ENCODE measurements at places on chromosomes 2 and 18.

- DNase-seq = no peak
Measured at GRCh38 chr2:159706385-159706980, 5.8 kb upstream of the MARCHF7 start.

GRCh38 chr2:221308507-221309066, 263.5 kb downstream of the EPHA4 start:
- no peak for DNase-seq

DNA sequence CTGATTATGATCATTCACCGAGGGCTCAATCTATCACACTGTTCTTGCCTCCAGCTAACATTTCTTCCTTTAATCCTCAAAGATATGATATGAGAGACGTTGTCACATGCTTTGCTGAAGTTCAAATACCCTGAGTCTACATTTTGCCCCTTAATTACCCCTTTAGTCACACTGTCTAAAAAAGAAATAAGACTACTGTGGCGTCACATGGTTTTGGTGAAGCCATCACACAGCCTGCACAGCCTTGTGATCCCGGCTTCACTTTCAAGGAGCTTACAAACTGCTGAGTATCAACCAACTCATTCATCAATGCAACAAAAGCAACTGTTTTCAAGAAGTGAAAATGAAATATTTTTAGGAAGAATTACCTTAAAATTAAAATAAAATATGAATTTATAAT, 31.9 kb upstream of the SOCS6 start:
- no peak for DNase-seq

DNA sequence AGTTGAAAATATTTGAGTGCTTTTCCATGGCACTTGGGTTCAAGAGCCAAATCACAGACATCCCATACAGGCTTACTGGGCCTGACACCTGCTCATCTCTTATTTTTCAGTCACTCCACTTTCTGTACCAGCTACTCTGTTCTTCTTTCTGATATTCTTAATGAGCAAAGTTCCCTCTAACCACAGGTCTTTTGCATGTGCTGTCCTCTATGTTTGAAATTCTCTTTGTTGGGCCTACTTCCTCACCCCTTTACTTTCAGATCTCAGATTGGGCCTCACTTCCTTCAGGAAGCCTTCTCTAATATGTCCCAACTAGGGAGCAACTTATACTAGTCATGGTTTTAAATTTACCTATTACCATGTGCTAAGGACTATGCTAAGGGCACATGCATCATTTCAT, 81.8 kb upstream of the RBMS1 start:
- DNase-seq = no peak

DNA sequence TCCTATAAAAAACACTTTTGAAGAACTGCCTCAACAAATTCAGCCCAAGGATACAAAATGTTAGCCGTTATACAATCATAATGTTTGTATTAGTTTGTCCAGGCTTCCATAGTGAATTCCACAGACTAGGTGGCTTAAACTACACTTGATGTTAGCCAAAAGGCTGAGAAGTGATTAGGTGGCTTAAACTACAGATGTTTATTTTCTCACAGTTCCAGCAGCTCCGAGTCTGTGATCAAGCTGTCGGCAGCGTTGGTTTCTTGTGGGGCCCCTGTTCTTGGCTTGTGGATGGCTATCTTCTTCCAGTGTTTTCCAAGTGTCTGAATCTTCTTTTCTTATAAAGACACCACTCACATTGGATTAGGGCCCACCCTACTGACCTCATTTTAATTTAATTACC, 31.5 kb upstream of the MFF start:
- DNase-seq = no peak

GRCh38 chr2:15058015-15058720, 425.7 kb downstream of the LRATD1 start:
- DNase-seq = no peak

- DNase-seq = no peak
Measured at GRCh38 chr2:127508023-127508630, 18.2 kb downstream of the IWS1 start.

GRCh38 chr2:60644951-60645350, 91.5 kb upstream of the BCL11A start:
- DNase-seq = no peak

DNA sequence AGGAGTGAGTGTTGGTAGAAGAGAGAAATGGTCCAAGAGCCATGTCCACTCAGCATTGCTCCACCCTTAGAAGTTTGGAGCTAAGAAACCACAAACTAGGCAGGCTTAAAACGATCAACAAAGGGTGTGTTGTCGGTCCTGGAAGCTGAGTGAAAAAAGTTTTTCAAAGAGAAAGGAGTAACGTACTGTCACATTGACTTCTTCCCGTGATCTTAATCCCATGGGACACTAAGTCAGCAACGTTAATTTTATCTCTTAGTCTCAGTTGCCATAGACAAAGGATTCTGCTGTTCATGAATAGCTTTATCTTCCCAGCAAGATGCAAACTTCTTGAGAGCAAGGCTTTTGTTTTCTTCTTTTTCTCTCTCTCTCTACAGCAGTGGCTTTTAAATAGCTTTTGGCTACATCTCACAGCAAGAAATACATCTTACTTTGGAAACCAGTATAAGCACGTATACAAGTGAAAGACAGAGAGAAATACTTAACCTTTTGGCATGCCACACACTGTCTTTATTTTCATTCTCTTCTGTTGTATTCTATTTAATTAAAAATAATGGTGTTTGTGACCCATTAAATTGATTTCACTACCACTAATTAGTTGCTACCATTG, 377.4 kb downstream of the TGIF1 start:
- DNase-seq = no peak

DNA sequence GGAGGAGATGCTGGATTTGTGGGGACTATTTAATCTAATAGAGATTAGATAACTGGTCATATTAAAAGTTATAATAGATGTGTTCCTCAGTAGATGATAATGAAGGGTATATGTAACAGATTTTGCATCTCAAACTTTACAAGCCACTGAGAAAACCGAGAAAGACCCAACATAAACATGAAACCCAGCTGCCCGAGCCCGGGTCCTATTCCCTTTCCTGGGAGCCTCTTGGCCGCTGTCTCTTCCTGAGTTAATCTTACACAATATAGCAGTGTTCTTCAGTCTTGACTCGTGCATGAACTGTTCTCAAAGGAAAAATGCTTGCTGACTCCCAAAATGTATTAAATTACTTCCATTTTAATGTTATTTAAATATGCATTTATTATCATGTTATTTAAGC, 94.5 kb downstream of the COPS8 start:
- no peak for DNase-seq

DNA sequence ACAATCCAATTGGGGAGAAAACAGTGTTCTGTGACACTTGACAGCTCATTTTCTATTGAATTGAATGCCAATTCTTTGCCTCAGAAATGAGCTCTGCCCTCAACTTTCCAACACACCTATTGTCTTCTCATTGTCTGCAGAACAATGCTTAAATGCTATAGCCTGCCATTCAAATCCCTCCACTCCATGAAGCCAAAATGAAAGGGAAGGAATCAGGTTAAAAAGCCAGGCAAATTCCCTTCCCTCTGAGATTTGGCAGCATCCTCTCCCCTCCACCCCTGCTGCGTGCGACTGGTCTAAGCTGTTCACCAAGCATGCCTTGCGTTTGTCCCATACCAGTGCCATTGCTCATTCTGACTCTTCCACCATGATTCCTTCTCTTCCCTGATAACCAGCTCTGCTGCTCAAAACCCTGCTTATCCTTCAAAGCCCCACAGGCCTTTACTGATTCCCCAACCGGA, 32.4 kb upstream of the TMEM131 start:
- DNase-seq = no peak

GRCh38 chr2:74107071-74107470, 40.6 kb downstream of the BOLA3 start:
- DNase-seq = no peak

DNA sequence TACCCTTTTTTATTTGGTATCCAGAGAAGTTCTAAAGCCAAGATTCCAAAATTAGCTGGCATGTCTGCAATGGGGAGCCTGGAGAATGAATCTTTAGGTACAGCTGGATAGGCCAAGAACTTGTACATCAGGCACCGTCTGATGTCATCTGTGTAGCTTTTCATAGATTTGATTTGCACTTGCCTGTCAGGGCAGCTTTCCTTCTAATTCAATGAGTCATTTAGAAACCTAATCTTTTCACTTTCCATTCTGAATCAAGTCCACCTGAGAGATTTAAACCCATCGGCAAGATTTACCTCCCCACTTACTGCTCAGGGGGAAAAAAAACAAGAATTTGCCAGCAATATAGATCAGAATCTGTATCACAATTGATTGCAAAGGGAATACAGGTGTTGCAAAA, 60.9 kb upstream of the ACAA2 start:
- no peak for DNase-seq

DNA sequence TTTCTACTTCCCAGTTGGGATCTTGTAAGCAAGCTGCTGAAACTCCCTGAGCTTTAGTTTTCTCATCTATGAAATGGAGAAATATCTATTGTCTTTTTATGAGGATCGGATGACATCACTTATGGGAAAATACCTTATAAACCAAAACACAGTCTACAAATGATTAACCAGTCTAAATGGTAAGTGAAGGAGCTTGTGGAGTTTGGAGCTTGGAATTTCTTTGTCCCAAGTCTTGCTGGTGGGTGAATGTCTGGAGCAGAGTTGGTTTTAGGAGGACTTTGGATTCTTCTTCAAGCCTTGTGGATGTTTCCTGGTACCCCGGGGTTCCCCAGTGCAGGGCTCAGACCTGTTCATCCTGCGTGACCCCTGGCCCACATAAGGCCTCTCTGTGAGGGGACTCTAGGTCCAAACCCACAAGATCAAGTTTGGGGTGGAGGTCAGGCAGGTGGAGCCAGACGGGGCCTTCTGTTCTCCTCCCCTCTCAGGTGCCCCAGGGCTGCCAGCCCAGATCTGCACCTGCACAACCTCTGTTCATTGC, 43.2 kb downstream of the FOSL2 start:
- no peak for DNase-seq

GRCh38 chr2:191366199-191366598, 121.0 kb downstream of the MYO1B start:
- no peak for DNase-seq

GRCh38 chr2:191951832-191952231, 104.9 kb upstream of the CAVIN2 start:
- DNase-seq = no peak

DNA sequence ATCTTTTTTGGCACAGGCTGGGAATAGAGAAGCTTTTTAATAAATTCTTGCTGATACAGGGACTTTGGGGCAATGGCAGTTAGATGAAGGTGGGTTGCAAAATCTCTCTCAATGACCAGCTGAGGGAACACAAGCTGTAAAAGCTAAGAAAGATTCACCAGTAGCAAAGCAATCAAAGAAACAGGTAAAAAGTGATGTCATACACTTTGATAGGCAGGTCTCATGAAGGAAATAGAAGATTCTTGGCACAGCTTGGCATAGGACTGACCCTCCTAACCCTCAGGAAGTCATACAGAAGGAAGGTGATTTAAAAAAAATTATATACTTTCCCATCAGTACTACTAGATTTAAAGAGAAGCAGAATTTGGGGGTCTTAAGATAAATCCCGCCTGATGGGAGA, 263.6 kb downstream of the LPIN1 start:
- DNase-seq = no peak

DNA sequence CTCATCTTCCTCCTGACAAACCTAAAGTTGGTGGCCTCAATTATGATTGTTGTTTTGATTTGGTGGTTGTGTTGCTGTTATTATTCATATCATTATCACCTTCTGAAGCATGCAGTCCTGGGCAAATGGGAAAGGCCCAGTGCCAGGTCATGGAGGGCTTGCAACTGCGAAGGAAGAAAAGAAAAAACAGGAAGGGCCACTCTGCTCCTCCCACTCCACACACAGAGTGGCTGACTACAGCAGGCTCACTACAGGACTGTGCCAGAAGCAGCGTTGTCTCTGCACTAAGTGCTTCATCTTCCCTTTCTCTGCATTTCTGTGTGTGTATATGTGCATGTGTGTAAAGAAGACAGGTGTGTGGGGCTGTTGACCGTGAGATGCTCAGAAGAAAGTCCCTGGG, 231.9 kb downstream of the ANKRD30B start:
- no peak for DNase-seq

DNA sequence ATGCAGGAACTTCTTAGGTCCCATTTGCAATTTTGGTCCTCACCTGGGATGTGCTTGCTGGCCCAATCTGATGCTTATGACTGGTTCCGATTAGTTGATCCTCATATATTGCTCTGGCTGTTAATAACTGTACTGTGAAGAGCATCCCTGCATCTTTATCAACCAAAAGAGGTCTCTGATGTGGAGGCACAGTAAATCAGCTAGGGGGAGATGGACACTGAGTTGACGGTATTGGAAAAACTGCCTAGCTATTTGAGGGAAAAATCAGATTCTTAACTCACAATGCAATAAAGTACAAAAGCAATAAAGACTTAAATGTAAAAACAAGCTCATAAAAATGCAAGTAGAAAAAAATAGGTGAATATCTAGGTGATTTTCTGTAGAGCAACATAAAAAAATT, 188.0 kb upstream of the TCF4 start:
- DNase-seq = no peak

DNA sequence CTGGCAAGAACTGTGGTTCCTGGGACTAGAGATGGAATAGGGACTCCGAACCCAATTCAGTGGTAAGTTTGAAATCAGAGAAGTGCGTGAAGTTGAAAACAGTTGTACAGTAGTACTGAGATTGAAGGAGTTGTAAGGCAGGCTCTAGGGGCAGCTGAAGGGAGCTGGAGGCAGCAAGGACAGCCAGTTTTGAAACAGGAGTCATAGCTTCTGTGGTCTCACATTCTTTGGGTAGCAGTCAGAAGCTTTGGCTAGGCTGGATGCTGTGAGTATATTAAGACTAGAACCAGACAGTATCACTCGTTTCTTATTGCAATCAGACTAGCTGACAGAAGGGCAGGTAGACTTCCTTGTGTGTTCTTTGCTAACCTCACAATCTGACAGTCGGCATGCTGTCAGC, 64.5 kb upstream of the ADAM23 start:
- DNase-seq = no peak

- no peak for DNase-seq
Measured at GRCh38 chr2:47303341-47304148, 99.4 kb upstream of the MSH2 start.

DNA sequence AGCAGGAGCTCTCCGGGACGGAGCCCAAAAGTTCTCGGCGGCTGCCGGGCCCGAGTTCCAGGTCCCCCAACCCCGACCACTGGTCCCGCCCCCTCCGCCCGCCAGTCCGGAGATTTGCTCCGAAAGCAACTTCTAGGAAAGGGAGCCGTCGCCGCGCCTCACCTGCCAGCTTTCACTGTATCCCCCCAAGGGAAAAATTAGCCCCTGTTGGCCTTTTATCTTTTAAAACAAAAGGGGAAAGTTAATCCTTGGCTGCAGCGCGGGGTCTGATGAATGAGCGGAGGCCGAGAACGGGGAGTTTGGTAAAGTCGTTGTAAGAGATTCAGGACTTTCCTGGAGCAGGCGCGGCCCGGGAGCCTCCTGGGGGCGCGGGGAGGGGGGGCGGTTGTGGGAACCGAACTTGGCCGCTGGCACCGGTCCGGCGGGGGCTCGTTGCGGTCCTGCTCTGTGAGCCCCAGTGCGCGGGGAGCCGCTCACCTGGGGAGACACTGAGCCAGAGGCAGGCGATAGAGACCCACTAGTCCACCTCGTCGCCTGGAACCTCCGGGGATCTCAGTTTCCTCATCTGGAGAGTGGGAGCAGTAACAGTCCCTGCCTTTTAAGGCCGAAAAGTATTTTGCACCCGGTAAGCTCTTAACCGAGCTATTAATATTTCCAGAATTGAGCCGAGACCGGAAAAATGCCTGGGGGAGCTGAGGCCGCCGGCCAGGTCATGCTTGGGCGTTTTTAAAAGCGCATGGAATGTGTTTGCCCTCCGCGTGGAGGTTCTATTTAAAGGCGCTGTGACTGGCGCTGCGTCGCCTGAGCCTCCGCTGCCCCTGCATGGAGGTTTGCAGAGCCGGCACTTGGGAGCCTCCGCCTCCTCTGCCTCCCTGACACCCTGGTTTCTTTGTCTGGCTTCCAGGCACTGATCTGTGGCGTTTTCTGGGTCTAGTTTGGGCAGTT, 1.1 kb downstream of the EFHD1 start:
- DNase-seq = no peak

Data from HL-60 (cell line).